ENCODE measurements at places on chromosomes 13 and 19.
A peak's percentile ranks its signal among the peaks of the same experiment; 100 is the strongest.

DNA sequence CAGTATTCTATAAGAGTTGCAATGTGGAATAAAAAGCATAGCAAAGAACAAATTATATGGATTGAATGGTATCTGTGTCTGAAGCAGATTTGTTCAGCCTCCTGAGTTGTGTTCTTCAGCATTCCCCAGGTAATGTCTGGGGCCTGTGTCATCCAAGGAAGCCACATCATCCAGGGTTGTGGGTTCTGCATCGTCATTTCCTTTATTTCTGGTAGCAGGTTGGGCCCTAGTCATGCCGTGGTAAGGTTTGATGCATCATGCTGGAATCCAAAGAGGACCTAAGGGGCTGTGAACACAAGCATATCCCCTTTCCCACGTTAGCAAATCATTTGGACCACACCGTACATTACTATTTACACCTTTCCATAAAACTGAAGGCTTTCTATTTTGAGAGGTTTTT is 131.0 kb upstream of the ZNF91 start:
- no peak for DNase-seq

DNA sequence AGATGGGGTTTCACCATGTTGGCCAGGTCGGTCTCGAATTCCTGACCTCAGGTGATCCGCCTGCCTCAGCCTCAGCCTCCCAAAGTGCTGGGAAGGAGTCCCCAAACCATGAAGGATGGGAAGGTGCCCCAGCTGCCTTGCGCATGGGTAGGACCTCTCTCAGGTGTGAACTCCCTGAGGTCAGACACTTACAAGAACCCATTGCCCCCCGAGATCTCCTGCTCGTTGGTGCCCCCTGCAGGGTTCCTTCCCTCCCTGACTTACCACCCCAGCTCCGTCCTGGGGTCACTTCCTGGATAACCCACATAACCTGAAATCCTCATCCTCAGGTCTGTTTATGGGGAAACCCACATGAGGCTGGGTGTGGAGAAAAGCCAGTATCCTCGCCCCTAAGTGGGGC is 41.7 kb downstream of the UNC13A start:
- no peak for DNase-seq

DNA sequence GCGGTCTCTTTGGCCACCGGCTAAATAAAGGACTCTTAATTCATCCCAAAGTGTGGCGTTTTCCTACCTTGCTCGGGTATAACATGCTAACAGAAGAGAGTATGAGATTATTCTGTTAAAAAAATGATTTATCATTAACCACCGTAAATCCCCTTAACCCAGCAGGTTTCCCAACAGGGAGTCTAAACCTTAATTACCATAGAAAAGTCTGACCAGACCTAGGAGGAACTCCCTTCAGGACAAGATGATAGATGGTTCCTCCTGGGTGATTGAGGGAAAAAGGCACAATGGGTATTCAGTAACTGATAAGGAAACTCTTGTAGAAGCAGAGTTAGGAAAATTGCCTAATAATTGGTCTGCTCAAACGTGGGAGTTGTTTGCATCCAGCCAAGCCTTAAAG is 193.7 kb downstream of the ZNF737 start:
- DNase-seq: no peak

GRCh38 chr19:51702103-51702824 is 9.1 kb downstream of the SPACA6 start:
- DNase-seq: no peak

DNA sequence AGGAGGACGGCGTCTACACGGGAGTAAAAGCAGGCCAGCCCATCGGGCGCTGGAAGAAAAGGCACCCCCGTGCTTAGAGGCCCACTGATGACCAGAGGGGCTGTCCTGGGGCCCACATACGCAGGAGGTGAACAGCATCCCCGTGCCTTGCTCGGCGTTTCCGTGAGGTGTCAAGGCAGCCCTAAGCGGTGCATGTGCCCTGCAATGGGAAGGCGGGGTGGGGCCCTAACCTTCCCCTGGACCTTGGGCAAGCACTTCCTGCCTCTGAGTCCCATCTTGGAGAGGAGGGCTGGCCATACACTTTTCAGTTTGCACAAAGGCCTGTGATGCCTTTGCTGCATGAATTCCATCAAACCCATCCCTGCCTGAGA is 47.8 kb upstream of the ATP11A start:
- no peak for DNase-seq

DNA sequence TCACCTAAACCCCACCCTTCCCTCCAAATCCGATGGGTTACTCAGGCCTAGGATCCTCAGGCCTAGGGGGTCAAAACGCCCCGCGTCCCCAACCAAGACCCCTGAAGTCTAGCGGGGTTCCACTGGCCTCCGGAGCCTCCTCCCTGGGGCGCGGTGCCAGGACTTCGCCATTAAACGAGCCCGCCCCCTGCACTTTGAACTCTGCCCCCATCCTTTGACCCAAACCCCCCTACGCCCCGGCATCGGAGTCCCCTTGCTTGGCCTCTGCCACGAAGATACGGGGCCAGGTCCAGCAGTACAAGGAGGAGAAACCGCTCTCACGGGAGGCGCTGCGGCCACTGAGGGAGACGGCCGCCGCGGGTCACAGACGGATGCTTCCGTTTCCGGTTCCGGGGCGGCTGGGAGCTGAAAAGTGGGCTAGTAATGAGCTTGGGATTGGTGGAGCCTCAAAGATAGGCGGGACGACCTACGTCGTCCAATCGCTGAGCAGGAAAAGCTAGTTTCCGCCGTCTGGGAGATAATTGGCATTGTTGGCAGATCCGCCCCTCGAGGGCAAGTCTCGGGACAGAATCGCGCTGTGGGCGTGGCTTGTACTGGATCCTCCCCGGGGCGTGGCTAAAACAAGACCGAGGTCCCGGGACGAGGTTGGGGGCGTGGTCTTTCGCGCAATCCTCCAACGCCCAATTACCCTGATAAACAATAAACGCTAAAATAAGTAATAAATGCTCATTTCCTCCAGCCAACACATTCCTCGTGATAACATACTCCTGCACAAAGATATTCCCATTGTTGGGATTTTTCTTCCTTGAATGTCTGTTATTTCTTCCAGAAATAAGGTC is 5.7 kb upstream of the ZNF77 start:
- peak; percentile 99 for DNase-seq

- no peak for DNase-seq
These were observed 234.9 kb downstream of the KCTD12 start for GRCh38 chr13:76651286-76651685.

GRCh38 chr13:94711561-94712286 is 621 bp downstream of the SOX21 start:
- DNase-seq: no peak

GRCh38 chr19:33125929-33126388 is 6.0 kb upstream of the WDR88 start:
- no peak for DNase-seq

GRCh38 chr19:46533078-46533620 is 37.5 kb upstream of the PNMA8B start:
- no peak for DNase-seq

DNA sequence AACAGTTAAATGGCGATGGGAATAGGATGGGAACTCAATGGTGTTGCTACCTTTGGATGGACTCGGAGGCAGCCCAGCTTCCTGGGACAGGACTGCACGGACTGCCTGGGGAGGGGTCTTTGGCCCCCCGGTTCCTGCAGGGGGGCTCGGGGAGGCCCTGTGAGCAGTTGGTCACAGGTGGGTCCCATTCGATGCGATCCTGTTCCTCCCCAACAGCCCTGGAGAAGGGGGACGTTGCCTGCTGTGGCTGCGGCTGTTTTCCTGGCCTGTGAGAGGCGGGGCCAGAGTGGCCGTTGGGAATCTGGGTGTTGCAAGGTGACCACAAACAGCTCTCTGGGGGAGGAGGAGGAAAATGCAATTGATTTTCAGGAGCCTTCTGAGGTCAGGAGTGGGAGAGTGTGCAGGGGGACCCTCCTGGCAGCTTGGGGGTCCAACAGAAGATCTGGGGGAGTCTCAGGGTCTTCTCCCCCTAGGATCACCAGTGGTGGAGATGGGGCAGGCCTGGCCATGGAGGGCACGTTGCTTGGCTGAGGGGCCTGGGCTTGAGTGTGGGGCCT is 1.9 kb upstream of the PLPPR3 start:
- no peak for DNase-seq

- no peak for DNase-seq
These were observed at the start of gene PLPP2 for GRCh38 chr19:291006-291521. PLPP2 (minus strand) TSS chr19:291403; CDS start chr19:291336, 67 bp downstream.

GRCh38 chr19:22026687-22027086 is 15.9 kb upstream of the ZNF208 start:
- no peak for DNase-seq

DNA sequence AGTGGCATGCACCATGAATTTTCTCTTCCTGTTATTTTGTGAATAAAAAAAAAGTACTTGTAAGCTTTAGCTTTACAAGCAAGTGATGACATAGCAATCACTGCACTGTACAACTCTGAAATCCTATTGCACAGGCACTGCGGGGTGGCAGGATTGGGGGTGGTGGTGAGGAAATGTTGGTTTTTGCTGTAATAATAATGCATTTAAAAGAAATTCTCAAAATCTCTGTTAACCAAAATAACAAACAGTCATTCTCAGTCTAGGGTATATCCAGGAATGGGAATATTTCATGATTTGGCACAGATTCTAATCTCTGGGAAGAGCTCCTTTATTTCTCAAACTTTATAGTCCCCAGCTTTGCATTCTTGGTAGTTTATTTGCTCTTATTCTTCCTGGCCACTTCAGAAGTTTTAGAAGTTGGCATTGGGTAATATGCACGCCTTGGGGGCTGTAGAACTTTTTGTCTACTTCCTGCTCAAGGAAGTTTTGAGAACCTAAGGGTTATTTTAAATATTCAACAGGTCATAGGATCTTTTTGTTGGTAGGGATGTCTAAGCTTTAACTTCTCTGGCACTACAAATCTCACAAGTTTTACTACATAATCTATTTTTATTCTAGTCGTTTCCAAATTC is 353.0 kb upstream of the KLF12 start:
- no peak for DNase-seq

DNA sequence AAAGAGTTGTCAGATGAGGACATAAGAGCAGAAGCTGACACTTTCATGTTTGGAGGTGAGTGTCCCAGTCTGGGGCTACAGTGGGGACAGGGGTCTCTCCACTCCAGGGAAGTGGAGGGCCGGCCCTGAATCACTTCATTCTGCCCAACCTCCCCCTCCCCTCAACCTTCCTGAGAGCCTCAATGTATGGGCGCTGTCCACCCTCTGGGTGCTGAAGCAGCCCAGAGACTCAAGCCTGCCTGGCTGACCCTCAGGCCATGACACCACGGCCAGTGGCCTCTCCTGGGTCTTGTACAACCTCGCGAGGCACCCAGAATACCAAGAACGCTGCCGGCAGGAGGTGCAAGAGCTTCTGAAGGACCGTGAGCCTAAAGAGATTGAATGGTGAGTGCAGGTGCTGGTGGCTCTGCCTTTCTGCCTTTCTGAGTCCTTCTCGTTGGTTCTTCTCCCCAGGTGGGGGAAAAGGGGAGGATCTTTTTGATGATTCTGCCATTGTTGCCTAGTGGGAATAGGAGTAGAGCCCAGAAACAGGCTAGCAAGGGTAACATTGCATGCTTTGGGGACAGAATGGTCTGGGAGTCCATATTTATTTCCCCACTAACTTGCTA is 8.8 kb downstream of the CYP4F8 start:
- DNase-seq: no peak

GRCh38 chr19:11025006-11025405 is 64.2 kb downstream of the SMARCA4 start:
- DNase-seq: no peak

GRCh38 chr13:38688674-38689073 is 1.8 kb downstream of the FREM2 start:
- no peak for DNase-seq

DNA sequence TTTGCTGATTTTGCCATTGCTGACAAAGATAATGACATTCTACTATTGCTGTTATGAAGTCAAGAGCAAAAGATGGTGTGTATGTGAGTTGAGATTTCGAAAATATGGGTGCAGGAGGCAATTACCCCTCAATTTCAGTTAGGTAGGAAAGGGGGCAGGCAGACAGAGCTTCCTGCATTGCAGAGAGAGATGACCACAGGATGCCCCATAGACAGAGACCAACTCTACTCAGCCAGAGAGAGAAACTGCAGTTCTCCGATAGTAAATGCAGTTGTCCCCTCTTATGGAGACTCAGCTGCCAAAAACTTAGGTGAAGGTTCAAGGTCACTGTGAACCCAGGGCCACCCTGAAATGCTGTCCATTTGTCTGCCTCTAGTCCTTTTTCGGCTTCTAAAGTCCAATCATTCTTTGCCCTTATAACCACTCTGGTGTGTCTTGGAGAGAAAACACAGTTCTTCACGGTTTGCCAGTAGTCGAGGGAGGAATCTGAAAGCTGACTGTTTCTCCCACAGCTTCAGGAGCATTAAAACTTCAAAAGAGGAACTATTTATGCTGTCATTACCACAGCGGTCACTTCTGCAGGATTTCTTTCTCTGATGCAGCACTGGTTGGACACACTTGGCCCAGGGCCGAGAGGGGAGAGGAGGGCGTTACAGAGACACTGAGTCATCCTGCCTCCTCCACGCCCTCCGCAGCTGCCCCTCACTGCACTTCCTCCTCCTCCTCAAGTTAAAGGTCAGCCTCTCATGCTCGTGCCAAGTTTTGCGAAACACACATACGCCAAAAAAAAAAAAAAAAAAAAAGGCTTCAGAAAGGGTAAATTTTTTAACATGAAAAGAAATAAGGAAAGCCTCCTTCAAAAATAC is 264.3 kb downstream of the FOXO1 start:
- DNase-seq: no peak

DNA sequence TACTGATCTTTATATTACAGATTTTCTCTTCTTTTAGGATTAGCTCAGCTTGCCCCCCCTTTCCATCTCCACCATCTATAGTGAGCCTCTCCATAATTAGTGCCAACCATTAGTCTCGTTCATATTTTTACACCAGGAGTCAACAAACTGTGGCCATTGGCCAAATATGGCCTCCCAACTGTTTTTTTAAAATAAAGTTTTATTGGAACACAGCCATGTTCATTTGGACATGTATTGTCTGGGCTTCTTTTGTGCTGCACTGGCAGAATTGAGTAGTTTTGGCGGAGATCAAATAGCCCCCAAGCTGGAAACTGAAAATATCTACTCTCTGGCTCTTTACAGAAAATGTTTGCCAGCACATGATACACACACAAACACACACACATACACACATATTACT is 18.4 kb downstream of the ZNF175 start:
- no peak for DNase-seq

DNA sequence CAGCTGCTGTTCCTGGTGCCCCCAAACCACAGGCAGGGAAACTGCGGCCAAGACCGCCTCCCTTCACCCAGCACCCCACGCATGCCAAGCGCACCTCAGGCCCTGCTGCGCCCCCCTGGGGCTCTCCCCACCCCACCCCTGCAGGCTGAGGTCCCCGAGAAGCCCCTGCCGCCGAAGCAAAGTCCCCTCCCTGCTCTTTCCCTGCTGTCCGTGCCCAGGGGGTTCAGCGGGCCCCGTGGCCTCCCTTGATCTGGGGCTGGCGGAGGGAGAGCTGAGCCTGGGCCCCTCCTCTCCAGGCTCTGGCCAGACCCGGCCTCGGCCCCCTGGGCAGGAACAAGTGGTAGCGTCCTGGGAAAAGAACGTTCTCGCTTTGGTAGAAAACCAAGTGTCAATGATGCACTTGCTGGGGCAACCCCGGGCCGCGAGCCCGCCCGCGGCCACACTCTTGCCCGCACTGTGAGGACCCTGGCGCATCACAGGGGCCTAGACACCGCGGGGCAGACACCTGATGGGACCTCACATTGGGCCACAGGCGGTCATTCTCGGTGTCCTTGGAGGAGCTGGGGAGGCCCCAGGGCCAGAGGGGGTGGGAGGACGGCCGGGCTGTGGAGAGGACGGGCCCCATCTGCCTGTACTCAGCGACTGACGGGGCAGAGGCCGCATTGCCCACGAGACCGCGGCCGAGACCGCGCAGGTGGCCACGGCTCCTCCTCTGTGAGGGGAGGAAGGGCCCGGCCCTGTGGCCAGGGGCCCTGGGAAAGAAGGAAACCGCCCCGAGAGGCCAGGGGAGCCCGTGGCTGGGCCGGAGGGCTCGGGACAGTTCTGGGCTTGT is 29.0 kb downstream of the GPX4 start:
- no peak for DNase-seq
